Esophagus muscularis mucosa (tissue), 4 donors: ENCODE measurements at places on chromosomes 3 and 15. TPM values are rescaled to one million over a fixed set of nuclear protein-coding genes. Genes with fewer than 3 reads are reported as not detected.

DNA sequence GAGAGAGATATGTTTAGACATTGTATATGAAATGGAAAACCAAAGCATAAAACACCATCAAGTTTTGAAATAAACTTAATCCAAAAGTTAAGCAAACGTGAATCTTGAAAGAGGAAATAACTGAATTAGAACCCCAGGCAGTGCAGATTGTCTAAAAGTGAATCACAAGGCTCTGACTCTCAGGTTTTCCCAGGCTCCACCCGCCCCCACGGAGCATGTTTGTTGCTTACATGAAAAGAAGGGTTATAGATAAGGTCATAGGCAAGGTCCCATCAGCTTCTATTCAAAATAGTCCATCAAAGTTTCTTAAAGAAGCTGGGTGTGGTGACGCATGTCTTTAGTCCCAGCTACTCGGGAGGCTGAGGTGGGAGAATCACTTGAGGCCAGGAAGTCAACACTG, 29.0 kb upstream of the SLMAP start:
- no peaks in the 10 kb centered on the region for H3K4me1 ChIP-seq
- no peak overlapping the region for H3K27ac ChIP-seq
- H3K4me3 ChIP-seq: no peak overlapping the region

Gene ERC2
- 1.4 TPM for total RNA-seq

Gene KBTBD13
- total RNA-seq: not detected

DNA sequence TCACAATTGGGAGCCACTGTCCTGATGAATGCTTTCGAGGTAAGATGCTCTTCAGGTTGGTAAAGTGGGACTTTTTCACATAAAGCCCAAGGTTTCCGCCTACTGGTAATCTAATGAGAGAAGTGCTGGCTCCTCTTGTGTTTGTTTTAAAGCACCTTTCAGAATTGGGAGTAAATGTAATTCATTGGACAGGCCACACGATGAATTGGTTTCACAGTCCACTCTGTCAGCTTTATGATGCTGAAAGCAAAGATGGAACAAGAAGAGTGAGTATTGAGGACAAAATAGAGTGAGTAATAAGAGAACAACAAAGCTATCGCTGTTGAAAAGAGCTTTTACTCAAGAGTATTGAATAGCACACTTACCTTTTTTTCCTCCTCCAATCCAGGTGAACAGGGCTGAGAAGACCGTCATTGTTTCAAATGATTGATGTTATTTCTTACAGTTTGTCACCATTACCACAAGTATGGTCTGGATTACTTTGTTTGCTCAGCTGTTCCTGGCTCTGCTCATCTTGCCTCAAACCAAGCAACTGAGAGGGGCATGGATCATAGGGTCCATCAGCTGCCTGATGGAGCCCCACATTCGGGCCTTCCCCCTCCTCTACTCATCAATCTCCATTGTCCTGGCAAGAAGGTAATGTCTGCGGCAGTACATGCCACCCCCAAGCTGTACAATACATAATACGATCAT, 136.1 kb upstream of the CNTN4 start:
- H3K4me1 ChIP-seq: no peaks in the 10 kb centered on the region
- H3K27ac ChIP-seq: no peak overlapping the region
- no peaks in the 10 kb centered on the region for H3K27me3 ChIP-seq
- no peaks in the 10 kb centered on the region for H3K36me3 ChIP-seq
- no peak overlapping the region for H3K4me3 ChIP-seq

- no peak overlapping the region for H3K4me3 ChIP-seq
- H3K4me1 ChIP-seq: no peaks in the 10 kb centered on the region
- H3K36me3 ChIP-seq: no peaks in the 10 kb centered on the region
- H3K27me3 ChIP-seq: no peaks in the 10 kb centered on the region
- DNase-seq: no peak
Observed at GRCh38 chr15:40118473-40118872, 9.8 kb upstream of the BMF start.

GRCh38 chr15:58632789-58633188, 116.7 kb downstream of the ADAM10 start:
- H3K27me3 ChIP-seq: no peaks in the 10 kb centered on the region
- no peak overlapping the region for H3K4me3 ChIP-seq
- no peak for DNase-seq
- no peak overlapping the region for H3K27ac ChIP-seq
- peaks cover 13% of the 10 kb centered on the region for H3K4me1 ChIP-seq

Gene SLC7A14
- total RNA-seq: 0.42 TPM

Gene LIPC
- 0.06 TPM for total RNA-seq

GRCh38 chr3:96192966-96193550, 621.3 kb upstream of the EPHA6 start:
- H3K27me3 ChIP-seq: no peaks in the 10 kb centered on the region
- H3K4me3 ChIP-seq: no peak overlapping the region
- no peak overlapping the region for H3K27ac ChIP-seq
- no peaks in the 10 kb centered on the region for H3K36me3 ChIP-seq
- no peak for DNase-seq

DNA sequence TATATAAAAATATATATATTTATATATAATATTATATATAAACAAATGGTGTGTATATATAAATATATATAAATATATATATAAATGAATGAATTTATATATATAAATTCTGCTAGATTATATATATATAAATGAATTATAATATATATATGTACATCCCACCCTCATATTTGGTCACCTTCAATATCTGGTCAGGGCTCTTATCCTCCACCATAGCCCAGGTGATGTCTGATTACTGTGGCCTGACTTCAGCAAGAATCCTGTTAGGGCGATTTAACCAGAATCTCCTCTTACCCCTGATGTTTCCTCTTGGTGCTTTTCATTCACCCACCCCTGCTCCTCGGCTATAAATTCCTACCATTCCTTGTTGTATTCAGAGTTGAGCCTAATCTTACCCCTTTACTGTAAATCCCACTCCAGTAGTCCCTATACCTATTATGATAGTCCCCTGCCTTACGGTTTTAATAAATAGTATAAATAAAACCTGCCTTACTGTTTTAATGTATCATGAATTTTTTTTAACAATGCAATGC, 439.6 kb downstream of the PLOD2 start:
- H3K27me3 ChIP-seq: no peaks in the 10 kb centered on the region
- H3K27ac ChIP-seq: no peak overlapping the region
- H3K4me1 ChIP-seq: no peaks in the 10 kb centered on the region
- no peaks in the 10 kb centered on the region for H3K36me3 ChIP-seq

Gene FSIP1
- 1.6 TPM for total RNA-seq

DNA sequence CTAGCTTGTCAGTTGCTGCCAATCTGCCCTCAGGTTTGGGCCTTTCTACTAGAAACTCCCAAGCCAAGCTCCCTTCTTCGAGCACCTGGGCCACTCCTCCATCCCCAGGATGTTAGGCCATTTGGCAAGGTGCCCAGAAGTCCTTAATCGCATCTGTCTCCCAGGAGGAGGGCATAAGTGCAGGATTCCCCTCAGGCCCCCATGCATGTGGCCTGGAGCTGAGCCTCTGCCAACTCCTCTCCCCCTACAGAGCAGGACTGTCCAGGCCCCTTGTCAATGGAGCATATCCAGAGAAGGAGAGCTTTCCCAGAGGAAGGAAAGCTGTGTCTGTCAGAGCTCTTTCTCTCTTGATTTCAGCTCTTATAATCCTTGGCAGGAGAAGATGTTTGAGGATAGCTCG, 182.6 kb upstream of the ROPN1 start:
- no peak overlapping the region for H3K4me3 ChIP-seq
- no peaks in the 10 kb centered on the region for H3K27me3 ChIP-seq
- H3K36me3 ChIP-seq: no peaks in the 10 kb centered on the region
- H3K27ac ChIP-seq: no peak overlapping the region
- DNase-seq: no peak

Gene OR4M2
- not detected for total RNA-seq

Gene CACNA2D2
- 1.2 TPM for total RNA-seq

GRCh38 chr15:98939311-98940080, 68.1 kb downstream of the PGPEP1L start:
- no peak for DNase-seq
- H3K27me3 ChIP-seq: no peaks in the 10 kb centered on the region
- peaks cover 19% of the 10 kb centered on the region for H3K4me1 ChIP-seq
- no peak overlapping the region for H3K4me3 ChIP-seq

DNA sequence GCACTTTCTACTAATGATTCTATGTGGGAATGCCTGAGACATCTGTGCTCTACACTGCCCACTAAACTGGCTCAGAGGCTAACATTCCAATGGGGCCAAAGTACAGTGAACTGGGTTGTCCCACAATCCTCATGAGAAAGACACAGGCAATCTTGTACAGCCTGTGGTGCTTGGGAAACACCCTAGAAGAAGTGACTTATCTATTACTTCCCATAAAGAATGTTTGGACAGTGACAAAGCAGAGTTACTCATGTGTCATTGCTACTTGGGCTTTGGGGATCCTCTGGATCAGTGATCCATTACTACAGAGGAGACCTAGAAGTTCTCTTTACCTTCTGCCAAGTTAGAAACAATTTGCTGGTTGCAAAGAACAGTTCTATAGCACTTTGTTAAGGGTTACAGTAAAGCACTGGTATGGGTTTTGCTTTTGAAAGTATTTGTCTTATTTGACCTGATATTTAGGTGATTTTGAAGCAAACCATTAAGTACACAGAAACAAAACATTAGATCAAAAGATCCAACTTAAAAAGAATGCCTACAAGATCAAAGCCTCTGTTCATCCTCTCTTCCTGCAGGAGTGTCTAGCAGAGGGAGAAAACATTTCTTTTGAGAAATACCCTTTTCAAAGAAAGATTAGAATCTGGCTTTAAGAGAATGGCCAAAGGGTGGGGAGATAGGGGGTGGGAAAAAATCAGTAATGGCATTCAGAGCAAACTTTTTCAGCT, 75.8 kb downstream of the CTNNB1 start:
- no peaks in the 10 kb centered on the region for H3K27me3 ChIP-seq
- H3K27ac ChIP-seq: no peak overlapping the region

DNA sequence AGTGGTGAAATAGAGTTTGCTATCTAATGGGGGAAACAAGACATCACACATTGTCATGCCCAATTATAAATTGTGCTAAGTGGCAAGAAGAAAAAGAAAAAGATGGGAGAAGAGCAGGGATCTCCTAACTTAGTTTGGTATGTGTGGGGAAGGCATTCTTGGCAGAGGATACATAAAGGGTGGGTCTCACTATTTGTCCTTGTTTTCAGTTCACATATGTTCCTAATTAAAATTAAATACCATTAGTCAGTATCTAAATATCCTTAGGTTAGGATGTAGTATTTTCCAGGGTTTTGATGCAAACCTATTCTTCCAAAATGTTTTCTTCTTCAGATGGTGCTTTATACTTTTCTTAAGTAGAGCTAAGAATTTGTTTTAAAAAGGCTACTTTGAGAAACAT, 173.7 kb downstream of the B3GALNT1 start:
- peaks cover 21% of the 10 kb centered on the region for H3K4me1 ChIP-seq
- no peak overlapping the region for H3K27ac ChIP-seq
- no peak overlapping the region for H3K4me3 ChIP-seq
- no peaks in the 10 kb centered on the region for H3K36me3 ChIP-seq
- no peaks in the 10 kb centered on the region for H3K27me3 ChIP-seq
- DNase-seq: no peak

DNA sequence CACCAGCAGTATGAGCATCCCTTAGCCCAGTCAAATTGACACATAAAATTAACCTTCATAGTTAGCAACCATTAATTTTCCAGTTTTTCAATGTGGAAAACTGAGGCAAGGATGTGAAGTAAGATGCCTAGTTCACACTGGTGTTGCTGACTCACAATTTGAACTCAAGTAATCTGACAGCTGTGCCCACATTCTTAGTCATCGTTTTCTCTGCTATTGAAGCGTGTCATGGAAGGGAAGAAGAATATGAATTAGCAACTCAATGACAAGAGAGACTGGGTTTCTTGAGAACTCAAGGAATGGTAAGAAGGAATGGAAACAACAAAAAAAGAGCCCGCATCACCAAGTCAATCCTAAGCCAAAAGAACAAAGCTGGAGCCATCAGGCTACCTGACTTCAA, 261.4 kb downstream of the EPHA3 start:
- DNase-seq: no peak
- H3K27me3 ChIP-seq: no peaks in the 10 kb centered on the region
- no peaks in the 10 kb centered on the region for H3K4me1 ChIP-seq

- H3K4me1 ChIP-seq: no peaks in the 10 kb centered on the region
- no peaks in the 10 kb centered on the region for H3K27me3 ChIP-seq
- H3K4me3 ChIP-seq: no peak overlapping the region
- H3K36me3 ChIP-seq: no peaks in the 10 kb centered on the region
- no peak for DNase-seq
Observed at GRCh38 chr3:86930181-86930580, 60.8 kb downstream of the VGLL3 start.

- H3K36me3 ChIP-seq: no peaks in the 10 kb centered on the region
- H3K27ac ChIP-seq: no peak overlapping the region
Observed at GRCh38 chr15:49060710-49061495, 14.7 kb upstream of the SECISBP2L start.

DNA sequence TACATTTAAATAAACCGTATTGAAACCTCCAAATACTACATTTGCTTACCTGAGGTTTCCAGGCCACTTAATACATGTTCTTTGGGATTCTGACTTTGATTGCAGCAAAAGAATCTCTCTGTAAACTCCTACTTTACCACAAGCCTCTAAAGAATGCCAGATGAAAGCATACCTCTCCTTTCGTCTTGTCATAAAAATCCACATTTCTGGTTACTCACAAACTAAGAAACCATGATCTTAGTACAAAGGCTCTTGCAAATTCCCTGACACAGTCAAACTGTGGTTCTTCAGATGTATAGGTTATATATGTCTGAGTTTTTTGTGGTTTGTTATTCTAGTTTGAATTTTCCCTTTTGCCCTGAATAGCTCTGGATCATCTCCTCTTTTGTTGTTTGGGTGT, 188.4 kb downstream of the RAP2B start:
- no peaks in the 10 kb centered on the region for H3K4me1 ChIP-seq
- H3K27me3 ChIP-seq: no peaks in the 10 kb centered on the region

Gene ETV5
- 6.6 TPM for total RNA-seq

Gene ARL13B
- total RNA-seq: 17.0 TPM

GRCh38 chr3:32818970-32819511, 1.2 kb downstream of the TRIM71 start:
- peak overlapping the region; percentile 50 for H3K4me3 ChIP-seq
- DNase-seq: no peak
- peaks cover 51% of the 10 kb centered on the region for H3K27me3 ChIP-seq
- no peak overlapping the region for H3K27ac ChIP-seq

Gene SLC22A13
- not detected for total RNA-seq

- no peak overlapping the region for H3K4me3 ChIP-seq
- peak; percentile 34 for DNase-seq
Observed at GRCh38 chr3:43364926-43365325, 78.6 kb downstream of the SNRK start.

DNA sequence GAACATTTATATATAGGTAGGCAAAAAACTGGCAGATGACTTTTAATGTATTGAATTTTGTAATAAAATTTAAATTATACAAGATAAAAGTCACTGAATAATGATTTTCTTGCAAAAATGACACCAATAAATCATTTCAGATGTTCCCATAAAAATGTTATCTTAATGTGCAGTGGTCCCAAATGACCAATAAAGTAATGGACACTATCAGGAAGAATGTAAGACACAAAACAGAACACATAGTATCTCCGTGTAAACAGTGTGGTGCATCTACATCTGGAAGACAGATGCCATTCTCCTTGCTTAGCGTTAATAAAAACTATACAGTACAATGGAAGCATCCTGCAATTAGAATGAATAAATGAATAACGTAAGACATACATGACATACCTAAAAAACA, 41.5 kb downstream of the FGF7 start:
- peaks cover 68% of the 10 kb centered on the region for H3K4me1 ChIP-seq
- H3K36me3 ChIP-seq: no peaks in the 10 kb centered on the region
- H3K4me3 ChIP-seq: no peak overlapping the region

GRCh38 chr15:92304223-92304975, 89.3 kb upstream of the ST8SIA2 start:
- H3K27me3 ChIP-seq: peaks cover 46% of the 10 kb centered on the region
- no peaks in the 10 kb centered on the region for H3K4me1 ChIP-seq
- no peak overlapping the region for H3K4me3 ChIP-seq
- H3K27ac ChIP-seq: no peak overlapping the region
- H3K36me3 ChIP-seq: no peaks in the 10 kb centered on the region

Gene CFAP20DC
- 0.17 TPM for total RNA-seq
